ENCODE measurements at places on chromosomes 11 and 22.

GRCh38 chr11:65553301-65554001, 4.7 kb downstream of the LTBP3 start:
- DNase-seq, result no peak

GRCh38 chr11:64327993-64328392, 10.1 kb downstream of the PRDX5 start:
- DNase-seq, result no peak

- DNase-seq, result no peak
Observed at GRCh38 chr11:2463766-2464277, 19.0 kb downstream of the KCNQ1 start.

DNA sequence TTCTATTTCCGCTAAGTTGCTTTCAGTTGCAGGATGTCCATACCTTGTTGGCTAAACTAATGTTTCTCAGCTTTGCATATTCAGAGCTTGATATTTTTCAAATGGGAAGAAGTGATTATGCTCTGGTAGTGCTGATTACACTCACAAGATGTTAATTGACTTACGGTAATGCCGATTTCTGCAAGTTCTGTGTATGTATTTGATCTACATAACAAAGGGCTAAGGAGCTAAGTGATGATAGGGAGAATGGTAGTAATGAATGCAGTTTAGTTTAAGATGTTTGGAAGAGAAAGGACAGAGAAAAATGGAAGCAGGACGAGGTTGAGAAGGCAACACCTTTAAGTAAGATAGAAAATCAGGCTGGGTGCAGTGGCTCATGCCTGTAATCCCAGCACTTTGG, 61.4 kb downstream of the FAM83F start:
- DNase-seq, result no peak

DNA sequence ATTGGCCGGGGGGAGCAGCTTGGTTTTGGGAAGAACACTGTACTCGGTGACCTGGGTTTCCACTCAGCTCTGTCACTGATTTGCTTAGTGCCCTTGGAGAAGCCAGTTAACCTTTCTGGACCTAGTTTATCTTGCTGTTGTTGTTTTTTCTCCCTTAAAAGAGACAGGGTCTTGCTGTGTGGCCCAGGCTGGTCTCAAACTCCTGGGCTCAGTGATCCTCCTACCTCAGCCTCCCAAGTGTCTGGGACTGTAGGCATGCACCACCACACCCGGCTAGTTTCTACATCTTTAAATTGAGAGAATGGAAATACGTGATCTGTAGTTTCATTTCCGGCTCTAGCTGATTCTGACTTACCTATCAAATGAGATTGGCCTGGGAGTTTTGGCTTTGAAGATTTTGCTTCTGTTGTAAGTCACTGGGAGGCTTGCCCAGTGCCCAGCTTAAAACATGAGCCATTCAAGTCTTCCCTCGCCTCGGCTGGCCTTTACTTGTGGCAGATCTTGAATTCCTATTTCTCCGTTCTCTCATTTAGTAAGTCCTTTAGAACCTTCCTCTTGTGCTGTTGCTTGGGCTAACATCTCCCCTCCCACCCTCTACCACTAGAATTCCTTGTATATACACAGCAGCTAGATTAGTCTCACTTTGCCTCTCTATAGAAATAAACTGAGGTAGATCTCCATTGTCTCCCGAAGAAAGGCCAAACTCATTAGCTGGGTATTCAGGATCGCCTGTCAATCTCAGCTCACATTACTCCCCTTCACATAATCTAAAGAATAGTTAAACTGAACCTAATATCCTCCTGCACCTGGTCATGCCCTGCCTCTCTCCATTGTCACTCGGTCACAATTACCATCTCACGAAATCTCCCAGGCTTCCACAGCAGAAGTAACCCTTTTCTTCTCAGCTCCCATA, 87.7 kb upstream of the SLC25A18 start:
- no peak for DNase-seq

GRCh38 chr22:45154383-45154782, 9.3 kb upstream of the NUP50 start:
- no peak for DNase-seq

DNA sequence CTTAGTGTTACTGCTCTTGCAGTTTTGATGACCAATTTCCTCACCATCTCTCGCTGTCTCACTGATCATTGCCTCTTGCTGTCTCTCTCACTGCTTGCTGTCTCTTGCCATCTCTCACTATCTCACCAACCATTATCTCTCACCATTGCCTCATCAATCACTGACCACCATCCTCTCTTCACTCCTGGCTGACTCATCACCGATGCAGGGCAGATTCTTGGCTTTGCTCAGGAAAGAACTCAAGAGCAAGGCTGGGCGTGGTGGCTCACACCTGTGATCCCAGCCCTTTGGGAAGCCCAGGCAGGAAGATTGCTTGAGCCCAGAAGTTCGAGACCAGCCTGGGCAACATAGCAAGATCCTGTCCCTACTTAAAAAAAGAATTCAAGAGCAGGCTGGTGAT, 66.3 kb upstream of the SYN3 start:
- DNase-seq, result no peak

DNA sequence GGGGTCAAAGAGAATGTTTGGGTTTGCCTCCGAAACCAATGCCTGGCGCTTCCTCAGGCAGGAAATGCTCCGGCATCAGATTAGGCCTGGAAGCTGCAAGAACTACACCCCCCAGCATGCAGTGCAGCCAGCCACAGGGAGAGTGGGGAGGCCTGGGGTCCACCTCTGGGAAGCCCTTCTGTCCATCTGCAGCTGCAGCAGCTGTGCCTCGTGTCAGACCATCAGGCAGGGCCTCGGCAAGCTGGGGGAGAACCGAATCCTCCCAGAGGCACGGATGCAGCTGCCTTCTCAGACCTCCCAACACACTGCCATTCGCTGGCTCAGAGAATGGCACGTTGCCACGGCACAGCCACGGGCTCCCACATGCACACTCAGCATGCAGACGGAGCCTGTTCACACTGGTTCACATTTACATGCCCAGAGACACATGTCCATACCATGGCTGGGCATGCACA, 57.4 kb downstream of the NECTIN1 start:
- DNase-seq, result no peak

DNA sequence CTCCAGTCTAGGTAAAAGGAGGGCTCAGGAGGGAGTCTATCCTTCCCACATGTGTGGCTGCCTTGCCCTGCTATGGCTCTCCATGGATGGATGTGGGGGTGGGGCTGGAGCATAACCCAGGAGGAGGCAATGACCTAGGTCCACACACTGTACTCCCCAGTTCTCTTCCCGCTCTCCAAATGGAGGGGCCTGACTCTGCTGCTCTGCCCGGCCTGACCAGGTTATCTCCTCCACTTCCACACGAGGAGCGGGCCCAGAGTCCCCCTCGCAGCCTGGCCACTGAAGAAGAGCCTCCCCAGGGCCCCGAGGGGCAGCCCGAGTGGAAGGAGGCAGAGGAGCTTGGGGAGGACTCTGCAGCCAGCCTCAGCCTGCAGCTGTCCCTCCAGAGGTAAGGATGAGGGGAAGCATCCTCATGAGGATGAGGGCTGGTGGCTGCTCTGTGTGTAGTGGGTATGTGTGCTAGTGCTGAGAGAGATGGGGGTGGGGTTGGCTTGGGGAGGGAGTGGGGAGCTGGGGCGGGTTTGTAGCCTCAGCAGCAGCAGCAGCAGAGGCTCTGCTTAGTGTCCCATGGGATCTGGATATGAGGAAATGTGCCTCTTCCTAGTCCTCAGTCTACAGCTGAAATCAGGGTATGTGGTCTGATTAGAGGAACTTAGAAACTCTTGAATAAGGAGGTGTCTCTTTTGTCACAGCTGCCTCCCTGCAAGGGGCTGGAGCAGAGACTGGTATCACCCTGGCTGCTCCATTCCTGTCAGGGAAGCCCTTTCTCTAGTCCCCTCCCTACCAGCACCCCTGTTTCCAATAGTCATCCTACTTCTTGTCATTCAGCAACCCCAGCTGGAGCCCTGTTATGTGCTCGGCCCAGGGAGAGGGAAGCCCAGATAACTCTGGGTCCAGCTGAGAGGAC, 54.1 kb downstream of the CEP164 start:
- no peak for DNase-seq

DNA sequence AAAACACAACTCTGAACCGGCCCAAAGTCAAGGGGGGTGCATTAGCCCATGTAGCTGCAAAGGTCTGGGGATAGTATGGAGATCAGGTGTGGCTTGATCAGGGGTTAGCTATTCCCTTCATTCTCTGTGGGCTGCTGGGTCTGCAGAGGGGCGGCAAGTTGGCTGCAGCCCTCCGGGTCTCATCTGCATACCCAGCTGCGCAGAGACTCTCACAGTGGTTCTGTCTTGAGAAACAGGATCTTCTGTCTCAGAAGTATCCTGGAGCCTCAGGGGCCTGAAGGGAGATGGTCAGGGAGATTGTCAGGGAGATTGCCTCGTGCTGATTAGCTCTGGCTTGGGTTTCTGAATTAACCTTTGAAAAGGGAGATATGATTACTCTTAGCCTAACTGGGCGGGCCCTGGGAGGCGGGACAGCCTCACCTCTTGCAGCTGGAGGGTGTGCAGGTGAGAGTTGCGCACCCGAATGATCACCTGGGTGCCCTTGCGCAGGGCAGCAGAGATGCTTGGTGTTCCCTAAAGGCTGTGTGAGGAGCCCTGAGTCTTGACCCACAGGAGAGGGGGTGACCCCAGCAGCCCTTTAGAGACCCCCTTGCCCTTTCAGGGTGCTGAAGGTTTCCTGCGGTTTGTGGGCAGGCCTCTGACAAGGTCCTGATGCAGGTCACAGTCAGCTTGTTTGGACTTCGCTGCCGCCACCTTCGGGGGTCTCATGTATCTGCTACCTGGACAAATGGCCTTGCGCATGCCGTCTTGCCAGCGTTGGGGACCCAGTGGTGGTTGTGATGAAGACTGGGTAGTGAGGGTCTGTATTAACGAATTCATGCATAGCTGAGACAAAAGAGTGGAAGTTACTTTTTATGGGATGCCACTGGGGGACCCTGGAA, 7.3 kb downstream of the ARHGAP8 start:
- DNase-seq, result no peak

- no peak for DNase-seq
Observed at GRCh38 chr11:35812828-35813227, 131.0 kb upstream of the LDLRAD3 start.

GRCh38 chr11:45337583-45338360, 51.6 kb upstream of the SYT13 start:
- DNase-seq, result no peak

GRCh38 chr11:2342557-2342956, 34.6 kb upstream of the CD81 start:
- DNase-seq, result no peak

DNA sequence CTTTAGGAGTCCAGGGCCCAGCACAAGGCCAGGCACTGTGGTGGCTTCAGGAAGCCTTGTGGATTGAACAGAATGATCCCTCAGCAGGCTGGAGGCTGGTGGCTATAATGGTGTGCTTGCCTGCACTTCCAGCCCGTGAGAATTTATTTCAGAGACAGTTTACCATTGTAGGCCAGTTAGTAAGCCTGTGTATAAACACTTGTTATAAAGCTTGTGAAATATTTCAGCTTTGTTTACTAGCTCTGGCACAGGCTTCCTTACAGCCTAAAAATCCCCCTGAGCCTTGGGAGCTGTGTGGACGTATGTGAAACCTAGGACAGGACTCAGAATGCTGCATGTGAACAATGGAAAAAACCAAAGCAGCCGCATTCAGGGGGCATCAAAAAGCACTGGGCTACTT, 26.6 kb upstream of the ACER3 start:
- no peak for DNase-seq

DNA sequence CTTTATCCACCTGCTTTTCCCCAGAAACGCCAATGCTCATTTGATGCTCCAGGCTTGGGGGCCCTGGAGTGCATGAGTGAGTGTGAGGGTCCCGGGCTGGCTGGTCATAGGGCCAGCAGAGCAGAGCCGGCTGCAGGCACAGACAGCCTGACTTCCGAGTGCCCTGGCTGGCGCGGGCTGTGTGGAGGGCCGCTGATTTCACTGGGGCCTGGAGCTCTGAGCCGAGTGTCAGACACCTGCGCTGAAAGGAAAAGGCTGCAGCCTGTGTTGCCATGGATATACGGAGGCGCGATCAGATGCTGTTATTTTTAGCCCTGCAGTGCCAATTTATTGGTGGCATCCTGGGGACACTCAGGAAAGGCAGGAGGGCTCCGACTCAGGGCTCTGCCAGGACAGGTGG, 87.6 kb downstream of the ST3GAL4 start:
- DNase-seq, result no peak

- no peak for DNase-seq
Observed at GRCh38 chr11:104581246-104581980, 316.8 kb downstream of the CASP12 start.

- DNase-seq, result no peak
Observed at GRCh38 chr22:49934891-49935557, 16.6 kb downstream of the CRELD2 start.

DNA sequence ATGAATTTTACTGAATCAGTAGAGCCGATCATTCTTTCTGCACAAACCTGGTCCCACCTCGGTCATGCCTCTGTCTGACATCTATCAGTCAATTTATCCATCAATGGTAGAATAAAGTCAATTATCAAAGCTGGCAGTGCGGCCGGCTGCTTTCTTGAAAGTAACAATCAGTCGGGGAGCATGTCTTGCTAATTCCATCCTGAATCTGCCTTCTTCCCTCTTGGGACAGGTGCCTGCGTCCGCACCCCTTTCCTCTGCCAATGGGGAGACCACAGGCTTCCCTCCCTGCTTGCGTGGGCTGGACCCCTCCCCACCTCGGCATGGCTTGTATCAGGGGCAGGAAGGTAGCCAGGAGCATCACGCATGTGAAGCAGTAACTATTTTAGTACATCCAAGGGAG, 962.9 kb downstream of the BRD1 start:
- DNase-seq, result no peak

- no peak for DNase-seq
Observed at GRCh38 chr22:50398831-50399648, 55.9 kb downstream of the PPP6R2 start.

- DNase-seq, result no peak
Observed at GRCh38 chr11:96241331-96241841, 101.6 kb downstream of the MAML2 start.

All from progenitor cell of endocrine pancreas (in vitro differentiated cells).